ENCODE measurements at places on chromosomes 12 and 14.

DNA sequence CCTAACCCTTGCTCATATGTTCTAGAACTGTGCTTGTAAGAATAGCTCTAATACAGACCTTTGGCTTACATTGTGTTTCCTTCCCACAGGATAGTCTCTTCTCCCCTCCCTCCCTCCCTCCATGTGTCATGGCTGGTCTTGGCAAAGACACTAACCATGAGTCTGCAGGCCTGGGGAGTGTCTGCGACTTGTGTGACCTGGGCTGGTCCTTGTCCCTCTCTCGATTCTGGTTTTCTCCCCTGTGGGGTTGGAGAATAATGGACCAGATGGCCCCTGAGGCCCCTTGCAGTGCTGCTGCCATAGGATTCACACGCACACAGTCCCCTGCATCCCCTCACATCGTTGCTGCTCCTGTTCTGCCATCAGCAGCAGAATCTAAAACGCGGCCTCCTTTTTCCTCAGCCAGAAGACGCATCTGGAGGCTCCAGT, 30.3 kb downstream of the DEGS2 start:
- no peak for DNase-seq

DNA sequence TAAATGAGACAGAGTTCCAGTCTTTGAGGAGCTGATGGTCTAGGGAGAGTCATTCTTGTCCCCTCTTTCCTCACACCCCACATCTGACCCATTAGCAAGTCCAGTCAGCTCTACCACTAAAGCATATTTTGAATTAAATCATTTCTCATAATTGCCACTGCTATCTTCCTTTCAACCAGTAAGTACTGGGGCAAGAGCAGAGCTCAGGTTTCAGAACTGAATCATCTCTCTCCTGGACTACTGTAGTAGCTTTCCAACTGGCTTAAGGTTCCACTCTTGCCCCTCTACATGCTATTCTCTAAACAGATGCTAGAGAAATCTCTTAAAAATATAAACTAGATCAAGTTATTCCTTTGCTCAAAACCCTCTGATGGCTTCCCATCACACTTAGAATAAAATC, 218.3 kb downstream of the TTC6 start:
- no peak for DNase-seq

DNA sequence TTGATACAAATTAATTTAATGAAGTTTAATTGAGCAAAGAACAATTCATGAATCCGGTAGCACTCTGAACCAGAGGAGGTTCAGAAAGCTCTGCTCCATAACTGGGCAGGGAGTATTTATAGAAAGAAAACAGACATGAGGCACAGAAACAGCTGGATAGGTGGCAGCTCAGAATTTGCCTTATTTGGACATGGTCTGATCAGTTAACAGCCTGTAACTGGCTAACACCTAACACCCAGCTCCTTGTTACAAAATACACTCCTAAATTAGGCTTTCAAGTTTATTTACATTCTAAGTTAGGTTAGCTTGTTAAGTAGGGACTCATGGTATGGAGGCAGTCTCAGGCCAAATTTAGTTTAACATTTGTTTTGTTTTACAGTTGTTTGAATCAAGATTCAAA, 67.8 kb upstream of the TMCC3 start:
- DNase-seq = no peak

GRCh38 chr14:92173668-92174067, 51.9 kb downstream of the CPSF2 start:
- DNase-seq = no peak

DNA sequence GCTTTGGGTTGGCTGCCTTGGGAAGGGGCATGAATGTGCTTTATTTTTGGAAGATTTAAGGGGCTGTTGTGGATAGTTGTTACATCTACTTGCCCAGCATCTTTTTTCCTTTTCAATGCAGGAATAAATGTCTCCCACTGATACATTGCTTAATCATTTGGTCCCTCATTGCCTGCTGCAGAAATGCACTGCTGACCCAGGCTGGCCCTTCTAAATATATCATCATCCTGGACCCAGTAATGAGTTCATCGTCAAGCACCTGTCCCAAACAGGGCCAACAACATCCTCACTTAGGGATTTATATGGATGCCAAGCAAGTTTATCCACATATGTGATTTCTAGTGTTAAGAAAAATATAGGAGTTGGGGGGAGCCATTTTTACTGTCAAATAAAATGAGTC, 67.2 kb downstream of the ASCL1 start:
- DNase-seq = no peak

GRCh38 chr12:51512438-51512837, 78.6 kb upstream of the SCN8A start:
- DNase-seq = no peak

- no peak for DNase-seq
Measured at GRCh38 chr14:24234095-24235005, 1.6 kb downstream of the GMPR2 start.

DNA sequence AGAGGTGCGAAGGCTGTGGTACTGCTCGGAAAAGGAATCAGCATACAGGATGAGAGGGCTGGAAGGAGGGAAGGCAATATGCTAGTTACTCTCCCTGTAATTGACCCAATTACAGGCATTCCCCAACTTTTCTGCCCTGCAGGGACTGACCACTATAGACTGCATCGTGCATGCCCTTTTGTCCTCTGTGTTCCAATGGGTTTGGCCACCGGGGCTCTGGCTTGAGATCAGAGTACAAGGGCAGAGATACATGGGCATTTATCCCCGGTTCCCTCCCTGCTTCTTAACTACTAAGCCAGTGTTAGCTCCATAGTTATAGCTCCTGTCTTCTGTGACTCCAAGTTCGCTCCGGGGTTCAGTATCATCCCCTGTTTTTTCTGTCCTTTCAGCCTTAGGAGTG, 59.7 kb downstream of the GTF2A1 start:
- no peak for DNase-seq

DNA sequence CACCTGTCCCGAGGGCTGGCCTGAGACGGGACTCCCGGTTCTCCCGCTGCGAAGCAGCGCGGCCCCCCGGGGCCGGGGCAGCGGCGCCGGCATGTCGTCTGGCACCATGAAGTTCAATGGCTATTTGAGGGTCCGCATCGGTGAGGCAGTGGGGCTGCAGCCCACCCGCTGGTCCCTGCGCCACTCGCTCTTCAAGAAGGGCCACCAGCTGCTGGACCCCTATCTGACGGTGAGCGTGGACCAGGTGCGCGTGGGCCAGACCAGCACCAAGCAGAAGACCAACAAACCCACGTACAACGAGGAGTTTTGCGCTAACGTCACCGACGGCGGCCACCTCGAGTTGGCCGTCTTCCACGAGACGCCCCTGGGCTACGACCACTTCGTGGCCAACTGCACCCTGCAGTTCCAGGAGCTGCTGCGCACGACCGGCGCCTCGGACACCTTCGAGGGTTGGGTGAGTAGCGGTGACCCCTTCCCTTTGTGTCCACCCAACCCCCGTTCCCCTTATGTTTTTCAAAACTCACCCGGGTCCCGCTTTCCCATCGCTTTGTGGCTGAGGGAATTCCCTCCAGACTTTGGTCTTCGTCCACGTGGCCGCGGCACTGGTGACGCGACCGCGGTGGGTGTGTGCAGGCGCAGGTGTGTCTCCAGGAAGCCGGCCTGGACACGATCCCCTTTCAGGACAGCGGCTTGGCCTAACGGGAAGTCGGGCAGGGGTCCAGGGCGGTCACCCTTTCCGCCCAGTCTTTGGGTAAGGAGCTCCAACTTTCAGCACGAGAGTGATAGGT, 826 bp downstream of the PRKCH start:
- DNase-seq = no peak

DNA sequence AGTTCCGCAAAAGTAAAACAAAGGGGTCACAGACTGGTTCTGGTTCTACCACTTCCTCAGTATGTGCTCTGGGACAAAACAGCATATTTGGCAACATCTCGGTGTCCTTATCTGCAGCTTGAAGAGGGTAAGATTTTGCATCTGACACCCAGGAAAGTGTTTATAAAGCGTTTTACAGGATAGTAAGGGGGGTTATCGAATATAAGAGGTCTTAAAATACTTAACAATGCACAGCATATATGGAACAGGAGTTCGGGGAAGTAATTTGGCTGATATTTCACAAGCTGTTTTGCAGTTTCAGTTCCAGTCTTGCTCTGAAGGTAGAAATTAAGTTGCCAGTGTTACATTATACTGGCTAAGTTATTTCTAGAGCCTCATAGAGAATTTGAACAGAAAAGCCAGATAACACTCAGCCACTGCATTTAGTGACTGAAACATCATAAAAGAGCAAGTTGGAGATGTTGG, 904 bp upstream of the MAP4K5 start:
- DNase-seq = no peak

- DNase-seq = no peak
Measured at GRCh38 chr14:96270565-96271420, 14.8 kb downstream of the BDKRB1 start.

DNA sequence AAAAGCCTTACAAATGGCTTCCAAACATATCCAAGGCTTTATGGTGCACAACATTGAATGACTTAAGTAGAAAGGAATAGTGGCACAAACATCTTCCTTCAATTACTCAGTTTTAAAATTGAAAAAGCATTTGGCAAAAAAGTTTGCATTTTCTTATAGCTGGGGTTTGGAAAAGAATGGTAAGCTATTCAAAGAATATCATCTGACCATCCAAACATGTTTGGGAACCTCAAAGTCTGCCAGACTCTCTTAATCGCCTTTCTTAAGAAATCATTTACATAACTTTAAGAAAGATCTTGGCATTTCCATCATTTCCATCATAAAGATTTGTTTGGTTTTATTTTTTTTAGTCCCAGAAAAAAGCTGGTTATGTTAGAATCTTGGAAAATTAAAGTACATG, 210.1 kb upstream of the PELI2 start:
- DNase-seq = no peak

- no peak for DNase-seq
Measured at GRCh38 chr12:77855548-77855947, 24.9 kb downstream of the NAV3 start.

- no peak for DNase-seq
Measured at GRCh38 chr12:39406262-39406661, 36.7 kb downstream of the KIF21A start.

- DNase-seq = no peak
Measured at GRCh38 chr14:57501039-57501557, 7.4 kb upstream of the CCDC198 start.

DNA sequence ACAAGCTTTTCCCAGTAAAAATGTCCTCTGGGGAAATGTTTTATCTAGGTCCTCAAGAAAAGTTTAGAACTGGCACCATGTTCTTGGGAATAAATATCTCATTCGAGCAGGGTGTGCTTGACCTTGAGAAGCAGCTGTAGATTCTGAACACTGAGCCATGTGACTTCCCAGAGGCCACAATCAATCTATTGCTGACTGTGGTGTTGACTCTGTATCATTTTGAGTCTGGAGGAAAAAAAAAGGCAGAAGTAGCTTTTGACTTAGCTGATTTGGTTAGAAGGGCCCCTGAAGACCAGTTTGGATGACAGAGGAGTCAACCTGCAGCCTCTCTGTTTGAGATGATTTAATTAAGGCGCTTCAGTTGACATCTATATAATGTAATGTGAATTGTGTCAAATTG, 592.4 kb upstream of the SEL1L start:
- DNase-seq = no peak

DNA sequence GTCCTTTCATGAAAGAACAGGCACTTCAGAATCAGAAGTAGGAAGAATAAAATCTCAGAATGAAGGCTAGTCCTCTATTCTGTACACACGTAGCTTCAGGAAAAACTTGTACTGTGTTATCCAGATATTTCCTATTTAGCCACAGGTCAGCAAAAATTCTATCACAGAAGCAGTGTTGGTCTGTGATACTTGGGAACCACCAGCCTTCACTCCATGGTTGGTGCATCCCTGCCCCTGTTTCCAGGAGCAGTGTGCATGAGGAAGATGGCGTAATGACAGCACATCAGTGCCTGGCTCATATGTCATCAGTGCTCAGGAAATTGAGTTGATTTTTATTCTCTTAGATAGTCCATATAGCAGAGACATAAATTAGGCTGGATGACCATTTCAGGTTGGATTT, 87.7 kb downstream of the SAMD4A start:
- DNase-seq = no peak

- DNase-seq = no peak
Measured at GRCh38 chr12:12466157-12466556, 96.5 kb downstream of the DUSP16 start.

DNA sequence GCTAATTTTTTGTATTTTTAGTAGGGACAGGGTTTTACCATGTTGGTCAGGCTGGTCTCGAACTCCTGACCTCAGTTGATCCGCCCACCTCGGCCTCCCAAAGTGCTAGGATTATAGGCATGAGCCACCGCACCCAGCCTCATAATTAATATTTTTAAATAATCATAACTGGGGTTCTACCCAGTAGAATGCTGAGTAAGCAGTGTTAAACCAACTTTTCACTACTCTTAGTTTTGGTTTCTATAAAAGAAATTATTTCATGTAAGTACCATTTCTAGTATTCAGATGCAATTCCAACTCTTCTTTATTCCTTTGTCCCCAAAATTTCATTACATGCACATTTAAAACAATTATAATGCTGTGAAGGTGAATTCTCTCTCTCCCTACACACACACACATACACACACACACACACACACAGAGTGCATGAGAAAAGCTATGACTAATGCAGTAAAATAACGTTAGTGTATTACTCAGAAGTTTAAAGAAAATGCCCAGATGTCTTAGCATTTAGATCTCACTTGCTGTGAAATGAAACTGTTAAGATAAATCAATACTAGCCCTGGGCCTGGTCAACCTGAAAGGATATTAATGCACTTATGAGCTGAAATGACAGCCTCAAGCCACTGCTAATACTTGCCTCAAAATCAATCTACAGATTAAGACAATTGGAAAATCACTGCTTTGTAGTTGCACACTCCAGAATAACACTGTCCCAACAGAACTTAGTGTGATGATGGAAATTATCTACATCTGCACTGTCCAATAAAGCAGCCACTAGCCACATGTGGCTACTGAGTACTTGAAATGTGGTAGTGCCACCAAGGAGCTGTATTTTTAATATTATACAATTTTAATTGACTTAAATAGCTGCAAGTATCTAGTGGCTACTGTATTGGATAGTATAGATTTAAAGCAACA, 36.0 kb downstream of the PTPN21 start:
- DNase-seq = no peak

GRCh38 chr12:51759175-51759574, 89.3 kb downstream of the FIGNL2 start:
- no peak for DNase-seq

- no peak for DNase-seq
Measured at GRCh38 chr12:46669720-46670119, 156.1 kb downstream of the SLC38A4 start.

- DNase-seq = no peak
Measured at GRCh38 chr14:34078117-34078743, 127.4 kb upstream of the EGLN3 start.

DNA sequence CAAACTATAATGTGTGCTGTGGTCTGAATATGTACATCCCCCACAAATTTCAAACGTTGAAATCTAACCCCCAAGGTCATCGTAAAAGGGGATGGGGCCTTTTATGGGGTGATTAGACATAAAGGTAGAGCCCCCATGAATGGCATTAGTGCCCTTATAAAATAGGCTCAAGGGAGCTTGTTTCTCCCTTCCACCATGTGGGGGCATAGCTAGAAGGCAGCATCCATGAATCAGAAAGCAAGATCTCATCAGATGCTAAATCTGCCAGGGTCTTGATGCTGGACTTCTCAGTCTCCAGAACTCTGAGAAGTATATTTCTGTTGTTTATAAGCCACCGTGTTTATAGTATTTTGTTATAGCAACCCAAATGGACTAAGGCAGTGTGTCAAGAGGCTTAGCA, 33.4 kb upstream of the IGF1 start:
- no peak for DNase-seq

- DNase-seq = no peak
Measured at GRCh38 chr12:120225852-120226640, 25.1 kb upstream of the RPLP0 start.

Data from stimulated activated CD4-positive, alpha-beta T cell treated with anti-CD3 and anti-CD28 coated beads, Interleukin-4, amount 100 ng/mL, for 48 hours (primary cell).